ENCODE measurements at places on chromosomes 4 and X. TPM values are rescaled to one million over a fixed set of nuclear protein-coding genes. Genes with fewer than 3 reads are reported as not detected.

MYOZ2 gene
- not detected for total RNA-seq

SLC25A53 gene
- 27.3 TPM for total RNA-seq

PLK4 gene
- total RNA-seq: 2.8 TPM

EGF gene
- total RNA-seq: not detected

P2RY10 gene
- 76.5 TPM for total RNA-seq

CYSLTR1 gene
- total RNA-seq: 0.80 TPM

GAB1 gene
- 0.63 TPM for total RNA-seq

METAP1 gene
- 37.1 TPM for total RNA-seq

- no peak for DNase-seq
These were observed 29.5 kb downstream of the EGFL6 start for GRCh38 chrX:13598877-13599276.

- DNase-seq: no peak
These were observed 24.0 kb downstream of the STEEP1 start for GRCh38 chrX:119541188-119541587.

GRCh38 chrX:41526925-41527324 lies 79.8 kb downstream of the NYX start:
- DNase-seq: no peak

GRCh38 chr4:140976768-140977167 lies 156.5 kb downstream of the RNF150 start:
- no peak for DNase-seq

DNA sequence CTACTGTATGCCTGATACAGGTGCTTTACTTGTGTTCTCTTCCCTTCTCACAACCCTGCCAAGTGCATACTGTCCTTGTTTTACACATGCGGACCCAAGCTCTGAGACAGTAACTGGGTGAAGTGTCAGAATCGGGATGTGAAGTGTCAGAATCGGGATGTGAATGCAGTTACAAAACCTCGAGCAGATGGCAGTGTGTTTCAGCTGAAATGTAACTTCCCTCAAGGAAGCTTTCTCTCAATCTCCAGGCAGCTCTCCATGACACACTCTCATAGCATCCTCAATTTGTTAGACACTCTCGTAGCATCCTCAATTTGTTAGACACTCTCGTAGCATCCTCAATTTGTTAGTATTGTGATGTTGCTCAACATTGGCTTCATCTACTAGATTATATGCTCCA lies 1.1 kb upstream of the HPSE start:
- no peak for DNase-seq

DNA sequence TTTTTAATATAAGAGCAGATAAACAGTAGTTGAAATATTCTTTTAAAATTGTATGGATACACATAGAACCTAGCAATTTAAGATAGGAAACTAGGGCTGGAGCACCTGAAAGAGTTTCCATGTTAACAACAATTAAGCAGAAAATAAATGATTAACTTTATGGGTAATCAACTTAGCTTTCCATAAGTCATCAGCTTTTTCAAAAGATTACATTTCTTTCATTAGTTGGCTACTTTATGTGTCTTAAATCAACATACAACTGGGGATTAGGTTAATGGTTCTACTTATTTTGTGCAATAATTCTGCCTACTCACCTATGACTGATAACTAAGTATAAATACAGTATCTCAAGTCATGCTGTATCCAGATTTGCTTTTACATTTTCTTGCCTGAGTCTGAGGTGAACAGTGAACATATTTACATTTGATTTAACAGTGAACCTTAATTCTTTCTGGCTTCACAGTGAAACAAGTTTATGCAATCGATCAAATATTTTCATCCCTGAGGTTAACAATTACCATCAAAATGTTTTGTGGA lies at the start of gene ANXA10:
ANXA10 (plus strand) TSS at position 362 of the 537 bp plus-strand sequence; CDS start at position 526, 164 bp downstream.
- DNase-seq: no peak

- no peak for DNase-seq
These were observed 67.2 kb downstream of the INPP4B start for GRCh38 chr4:142778900-142779299.

DNA sequence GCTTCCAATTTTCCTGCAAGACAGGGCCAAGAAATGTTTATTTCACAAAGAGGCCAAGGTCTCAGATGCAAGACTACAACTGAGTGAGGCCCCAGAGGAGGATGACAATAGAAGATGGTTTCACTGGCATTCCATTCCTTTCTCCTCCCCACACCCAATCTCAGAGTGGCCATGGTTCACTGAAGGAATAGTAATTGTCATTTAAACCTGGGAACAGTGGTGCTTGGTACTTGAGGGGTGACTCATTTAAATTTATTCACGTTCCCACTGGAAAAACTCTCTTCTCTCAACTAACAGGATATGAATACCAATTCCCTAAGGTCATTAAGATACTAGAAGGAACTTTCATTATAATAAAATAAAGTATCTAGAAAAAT lies 35.3 kb upstream of the CXCL8 start:
- no peak for DNase-seq

- DNase-seq: no peak
These were observed 380.6 kb downstream of the INPP4B start for GRCh38 chr4:142465526-142465925.

GRCh38 chr4:152063621-152064240 lies 302.9 kb upstream of the GATB start:
- DNase-seq: no peak

GRCh38 chrX:31036895-31037294 lies 34.9 kb downstream of the FTHL17 start:
- DNase-seq: no peak

DNA sequence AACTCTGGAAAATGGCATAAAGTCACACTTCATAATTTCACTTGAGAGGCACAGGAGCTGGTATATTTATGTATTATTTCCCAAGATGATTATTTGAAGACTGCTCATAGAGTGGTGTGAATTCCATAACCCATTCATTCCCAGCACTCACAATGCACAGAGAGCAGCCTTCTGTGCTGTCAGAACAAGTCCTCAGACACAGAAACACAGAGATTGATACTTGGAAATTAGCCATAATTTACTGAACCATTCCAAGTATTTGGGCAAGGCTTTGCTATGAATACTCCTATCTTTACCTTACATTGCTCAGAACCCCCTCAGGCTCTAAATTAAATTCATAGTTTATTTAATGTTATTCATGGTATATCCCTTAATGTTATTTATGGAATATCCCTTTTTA lies 53.6 kb downstream of the PABPC4L start:
- DNase-seq: no peak

GRCh38 chr4:164906368-164906767 lies 29.4 kb downstream of the APELA start:
- DNase-seq: no peak

DNA sequence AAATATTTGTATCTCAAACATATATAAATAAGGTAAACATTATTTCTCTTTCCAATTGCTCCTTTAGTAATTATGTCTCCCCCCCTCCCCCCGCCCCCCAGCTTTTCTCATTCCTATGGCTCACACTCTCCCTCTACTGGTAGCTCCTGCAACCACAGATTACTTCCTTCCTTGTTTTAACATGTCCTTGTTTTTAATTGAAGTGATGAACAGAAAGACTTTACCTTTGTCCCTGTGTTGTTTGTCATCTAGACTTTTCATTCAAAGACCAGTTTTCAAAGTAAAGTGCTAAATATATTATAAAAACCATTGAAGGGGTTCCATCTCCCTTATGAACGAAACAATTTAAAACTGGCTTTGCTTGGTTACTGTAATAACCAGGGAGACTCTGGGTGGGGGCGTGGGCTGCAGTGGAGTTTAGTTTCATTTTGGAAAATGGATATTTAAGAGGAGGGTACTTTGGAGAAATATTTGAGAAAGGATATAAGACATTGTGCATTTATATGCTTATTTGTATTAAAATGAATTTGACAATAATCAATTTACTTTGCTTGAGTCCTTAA lies 352.9 kb downstream of the RAPGEF2 start:
- no peak for DNase-seq

GRCh38 chrX:3161681-3162080 lies 120.4 kb downstream of the ARSF start:
- DNase-seq: no peak

DNA sequence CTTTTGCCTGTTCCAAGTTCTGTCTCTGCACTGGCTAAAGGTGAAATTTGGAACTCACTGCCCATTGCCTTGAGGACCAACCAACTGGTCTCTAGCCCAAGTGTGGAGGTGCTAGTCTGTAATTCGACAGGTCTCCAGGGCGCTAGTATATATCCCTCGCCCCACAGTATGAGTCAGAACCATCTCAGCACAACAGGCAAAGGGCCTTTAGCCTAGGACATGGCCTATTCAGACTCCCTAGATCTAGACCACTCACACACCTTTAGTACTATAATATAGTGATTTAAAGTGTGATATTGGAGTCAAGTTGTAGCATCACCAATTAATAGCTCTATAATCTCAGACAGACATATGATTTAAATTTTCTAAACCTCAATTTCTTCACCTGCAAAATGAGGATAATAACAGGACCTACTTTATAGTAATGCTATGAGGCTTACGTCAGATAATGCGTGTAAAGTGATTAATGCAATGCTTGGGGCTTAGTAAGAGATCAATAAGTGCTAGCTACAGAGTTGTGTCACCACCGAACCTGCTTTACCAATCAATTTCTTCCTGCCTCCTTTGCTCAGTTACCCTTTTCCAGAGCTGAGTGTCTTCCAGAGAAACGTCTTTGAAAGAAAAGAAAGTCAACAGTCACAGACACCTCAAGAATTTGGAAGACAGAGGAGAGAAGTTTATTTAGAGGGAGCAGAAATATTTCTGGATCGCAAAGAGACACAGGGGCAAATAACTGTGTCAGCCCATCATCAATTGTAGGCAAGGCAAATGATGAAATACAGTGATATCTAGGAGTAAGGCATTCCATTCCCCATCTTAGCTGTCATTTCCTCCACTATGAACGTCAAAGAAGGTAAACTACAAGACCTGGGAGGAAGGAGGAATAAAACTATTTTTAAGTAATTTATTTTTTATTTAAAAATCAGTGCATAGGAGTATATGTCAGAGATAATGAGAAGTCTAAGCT lies 2.3 kb downstream of the NOX1 start:
- DNase-seq: no peak

DNA sequence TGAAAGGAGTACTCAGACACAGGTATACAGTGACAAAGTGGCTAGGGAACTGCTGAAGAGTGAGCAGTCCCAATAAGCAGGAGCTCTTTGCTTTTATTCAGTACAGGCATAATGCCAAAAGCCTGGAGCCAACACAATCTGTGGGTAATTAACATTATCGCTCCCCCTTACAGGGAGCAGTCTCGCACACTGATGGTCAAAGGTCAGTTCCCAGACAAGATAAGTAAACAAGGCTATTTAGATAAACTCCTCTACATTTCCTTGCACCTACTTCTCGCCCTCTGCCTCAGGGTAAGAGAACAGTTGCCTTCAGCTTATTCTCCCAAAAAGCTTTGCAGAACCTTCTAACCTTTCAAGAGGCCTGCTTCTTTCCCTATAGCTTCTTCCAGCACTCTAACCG lies 73.9 kb upstream of the TAF9B start:
- no peak for DNase-seq

- DNase-seq: no peak
These were observed 14.6 kb upstream of the DCAF8L2 start for GRCh38 chrX:27575565-27575964.

DNA sequence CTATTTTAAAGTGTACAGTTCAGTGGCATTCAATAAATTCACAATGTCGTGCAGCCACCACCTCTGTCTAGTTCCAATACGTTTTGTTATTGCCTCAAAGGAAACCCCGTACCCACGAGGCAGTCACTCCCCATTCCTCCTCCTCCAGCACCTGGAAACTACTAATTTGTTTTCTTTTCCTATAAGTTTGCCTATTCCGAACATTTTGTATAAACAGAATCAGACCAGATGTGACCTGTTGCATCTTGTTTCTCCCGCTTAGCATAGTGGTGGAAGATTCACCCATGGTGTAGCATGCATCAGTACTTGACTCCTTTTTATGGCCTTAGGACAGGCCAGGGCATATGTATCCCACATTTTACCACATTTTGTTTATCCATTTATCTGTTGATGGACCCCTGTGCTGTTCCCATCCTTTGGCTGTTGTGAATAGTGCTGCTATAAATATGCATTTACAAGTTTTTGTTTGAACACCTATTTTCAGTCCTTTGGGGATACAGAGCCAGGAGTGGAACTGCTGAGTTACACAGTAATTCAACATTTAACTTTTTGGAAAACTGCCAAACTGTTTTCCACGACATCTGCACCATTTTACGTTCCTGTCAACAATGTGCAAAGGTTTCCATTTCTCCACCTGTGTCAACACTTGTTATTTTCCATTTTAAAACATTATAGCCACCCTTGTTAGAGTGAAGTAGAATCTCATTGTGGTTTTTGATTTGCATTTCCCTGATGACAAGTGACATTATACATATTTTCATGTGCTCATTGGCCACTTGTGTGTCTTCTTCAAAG lies 57.8 kb upstream of the STX18 start:
- no peak for DNase-seq

GRCh38 chr4:147769386-147769785 lies 37.5 kb downstream of the ARHGAP10 start:
- no peak for DNase-seq

DNA sequence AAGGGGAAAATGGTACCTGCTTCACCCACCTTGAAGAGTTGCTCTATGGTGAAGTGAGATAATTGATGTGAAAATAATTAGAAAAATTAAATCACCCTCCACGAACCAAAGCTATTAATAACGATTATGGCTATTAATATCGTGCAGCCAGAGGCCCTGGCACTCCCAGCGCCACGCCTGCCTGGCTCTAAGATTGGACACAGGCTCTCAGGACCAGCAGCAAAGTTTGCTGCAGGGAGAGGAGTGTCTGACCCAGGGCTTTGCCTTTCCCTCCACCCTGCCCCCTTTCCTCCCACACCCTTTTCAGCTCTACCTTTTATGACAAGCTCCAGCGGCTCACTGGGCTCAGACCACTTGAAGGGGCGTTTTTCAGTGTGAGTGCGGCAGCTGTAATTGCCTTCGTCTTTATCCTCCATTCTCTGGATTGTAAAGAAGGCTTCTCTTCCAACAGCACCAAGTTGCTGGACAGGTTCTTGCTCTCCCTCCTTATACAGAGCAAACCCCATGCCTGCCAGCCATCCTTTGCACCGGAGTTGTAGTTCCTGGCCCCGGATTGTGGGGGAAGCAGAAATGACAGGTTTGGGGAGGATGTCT lies 11.5 kb downstream of the IGSF1 start:
- no peak for DNase-seq

GRCh38 chr4:110982486-110982885 lies 359.6 kb upstream of the PITX2 start:
- DNase-seq: no peak

DNA sequence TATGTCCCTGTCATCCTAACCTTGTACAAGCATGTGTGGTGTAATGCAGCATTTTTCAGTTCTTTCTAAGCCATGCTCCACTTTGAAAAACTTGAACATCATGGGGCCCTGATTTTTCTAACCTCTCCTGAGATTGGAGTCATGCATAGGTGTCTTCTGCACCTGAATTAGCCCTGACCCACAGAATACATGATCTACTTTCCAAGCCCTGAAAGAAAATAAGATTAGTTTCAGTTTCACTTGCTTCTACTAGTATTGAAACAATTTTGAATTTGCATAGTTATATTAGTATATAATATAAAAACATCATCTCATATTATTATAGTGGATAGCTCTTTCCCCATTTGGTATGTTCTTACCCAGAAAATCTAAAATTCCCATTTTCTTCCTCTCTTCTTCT lies 178.2 kb downstream of the HS3ST1 start:
- no peak for DNase-seq

- no peak for DNase-seq
These were observed 121.7 kb upstream of the CXXC4 start for GRCh38 chr4:104616401-104616820.

GRCh38 chrX:154991039-154991438 lies 31.5 kb downstream of the F8 start:
- DNase-seq: no peak
